CD4-positive, alpha-beta memory T cell (primary cell): ENCODE measurements at places on chromosomes 4 and X. TPM values are rescaled to one million over a fixed set of nuclear protein-coding genes. Genes with fewer than 3 reads are reported as not detected.

Gene SASH3
- polyA plus RNA-seq = 83.3 TPM

Gene CENPC
- polyA plus RNA-seq = 15.2 TPM

Gene TASL
- polyA plus RNA-seq = 3.7 TPM

DNA sequence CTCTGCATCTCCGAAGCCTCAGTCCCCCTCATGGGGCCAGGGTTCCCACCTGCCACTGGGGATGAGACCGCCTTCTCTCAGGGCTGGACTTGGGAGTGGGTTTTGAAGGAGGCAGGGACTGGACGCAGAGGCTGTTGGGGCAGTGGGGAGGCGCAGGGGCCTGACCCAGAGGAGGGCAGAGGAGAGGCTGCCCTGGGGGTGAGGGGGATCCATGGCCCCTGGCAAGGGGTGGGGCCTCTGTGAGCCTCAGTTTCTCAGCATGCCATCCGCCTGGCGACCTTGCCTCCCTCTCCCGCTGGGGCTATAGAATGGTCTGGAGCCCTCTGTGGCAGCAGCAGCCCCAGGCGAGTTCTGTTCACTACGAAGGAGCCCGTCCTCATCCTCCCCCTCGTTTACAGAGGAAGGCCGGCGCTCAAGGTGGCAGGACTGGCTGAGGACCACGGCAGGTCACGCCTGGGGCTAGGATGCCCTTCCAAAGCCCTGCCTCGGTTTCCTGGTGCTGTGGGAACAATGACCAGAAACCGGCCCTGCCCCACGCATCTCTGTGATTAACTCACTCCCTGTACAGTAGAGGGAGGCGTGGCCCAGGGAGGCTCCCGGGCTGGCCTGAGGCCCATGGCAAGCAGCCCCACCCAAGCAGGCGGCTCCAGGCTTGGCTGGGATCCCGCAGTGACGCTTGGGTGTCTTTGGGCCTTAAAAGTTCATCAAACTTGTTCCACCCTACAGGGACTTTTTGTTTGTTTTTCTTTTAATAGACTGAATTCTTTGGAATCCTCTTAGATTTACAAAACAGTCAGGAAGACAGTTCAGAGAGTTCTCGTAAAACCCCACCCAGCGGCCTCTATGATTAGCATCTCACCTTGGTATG lies 16.0 kb upstream of the SH3TC1 start:
- no peak overlapping the region for H3K4me3 ChIP-seq
- H3K36me3 ChIP-seq = no peaks in the 10 kb centered on the region
- H3K4me1 ChIP-seq = no peaks in the 10 kb centered on the region
- DNase-seq = no peak

DNA sequence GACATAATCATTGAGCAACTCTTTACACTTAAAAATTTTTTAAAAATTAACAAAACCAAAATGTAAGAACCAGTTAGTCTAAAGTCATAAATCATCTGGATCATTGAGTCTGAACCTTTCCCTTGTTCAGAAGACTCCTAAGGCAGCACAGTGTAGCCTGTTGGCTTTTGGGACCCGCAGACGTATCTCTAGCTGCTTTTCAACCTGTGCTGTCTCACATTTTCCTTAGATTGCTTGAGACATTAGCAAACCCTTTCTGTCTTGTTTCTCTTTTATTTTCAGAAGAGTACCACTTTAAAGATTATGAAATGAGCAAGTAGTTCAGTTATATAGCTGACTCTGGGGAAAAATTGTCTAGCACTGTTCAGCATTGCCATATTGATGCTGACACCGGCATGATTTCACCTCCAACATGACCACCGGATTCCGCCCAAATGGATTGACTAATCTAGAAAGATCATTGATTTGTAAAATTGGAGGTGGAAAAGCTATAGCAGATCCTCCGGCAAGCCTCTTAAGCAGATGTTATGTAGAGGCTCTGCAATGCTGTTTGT lies 8.9 kb downstream of the TCEANC start:
- H3K27me3 ChIP-seq = no peaks in the 10 kb centered on the region
- H3K4me3 ChIP-seq = peak overlapping the region; percentile 24
- H3K27ac ChIP-seq = peak overlapping the region; percentile 47

GRCh38 chrX:70174754-70175153 lies 2.5 kb upstream of the DGAT2L6 start:
- no peak overlapping the region for H3K27ac ChIP-seq
- DNase-seq = no peak
- no peaks in the 10 kb centered on the region for H3K36me3 ChIP-seq

GRCh38 chrX:30317308-30317707 lies 8.1 kb upstream of the NR0B1 start:
- no peaks in the 10 kb centered on the region for H3K27me3 ChIP-seq
- no peak overlapping the region for H3K27ac ChIP-seq

DNA sequence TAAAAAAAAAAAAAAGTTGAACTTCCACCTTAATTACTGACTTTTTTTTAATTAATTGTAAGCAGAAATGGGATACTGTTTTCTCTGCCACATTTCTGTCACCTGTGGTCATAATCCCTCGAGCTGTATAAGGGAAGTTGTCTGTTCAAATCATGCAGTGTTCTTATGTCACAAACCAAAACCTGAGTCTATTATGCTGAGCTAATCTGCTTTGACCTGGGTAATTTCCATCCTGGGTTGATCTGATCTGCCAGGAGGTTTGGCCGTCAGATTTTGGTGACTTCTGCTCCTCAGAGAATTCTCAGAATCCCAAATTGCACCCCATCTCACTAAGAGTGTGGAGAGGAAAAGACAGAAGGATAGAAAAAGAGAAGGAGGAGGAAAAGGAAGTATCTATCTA lies 683.1 kb downstream of the KCTD8 start:
- H3K36me3 ChIP-seq = no peaks in the 10 kb centered on the region
- H3K27me3 ChIP-seq = no peaks in the 10 kb centered on the region
- no peak overlapping the region for H3K4me3 ChIP-seq
- no peak overlapping the region for H3K27ac ChIP-seq

DNA sequence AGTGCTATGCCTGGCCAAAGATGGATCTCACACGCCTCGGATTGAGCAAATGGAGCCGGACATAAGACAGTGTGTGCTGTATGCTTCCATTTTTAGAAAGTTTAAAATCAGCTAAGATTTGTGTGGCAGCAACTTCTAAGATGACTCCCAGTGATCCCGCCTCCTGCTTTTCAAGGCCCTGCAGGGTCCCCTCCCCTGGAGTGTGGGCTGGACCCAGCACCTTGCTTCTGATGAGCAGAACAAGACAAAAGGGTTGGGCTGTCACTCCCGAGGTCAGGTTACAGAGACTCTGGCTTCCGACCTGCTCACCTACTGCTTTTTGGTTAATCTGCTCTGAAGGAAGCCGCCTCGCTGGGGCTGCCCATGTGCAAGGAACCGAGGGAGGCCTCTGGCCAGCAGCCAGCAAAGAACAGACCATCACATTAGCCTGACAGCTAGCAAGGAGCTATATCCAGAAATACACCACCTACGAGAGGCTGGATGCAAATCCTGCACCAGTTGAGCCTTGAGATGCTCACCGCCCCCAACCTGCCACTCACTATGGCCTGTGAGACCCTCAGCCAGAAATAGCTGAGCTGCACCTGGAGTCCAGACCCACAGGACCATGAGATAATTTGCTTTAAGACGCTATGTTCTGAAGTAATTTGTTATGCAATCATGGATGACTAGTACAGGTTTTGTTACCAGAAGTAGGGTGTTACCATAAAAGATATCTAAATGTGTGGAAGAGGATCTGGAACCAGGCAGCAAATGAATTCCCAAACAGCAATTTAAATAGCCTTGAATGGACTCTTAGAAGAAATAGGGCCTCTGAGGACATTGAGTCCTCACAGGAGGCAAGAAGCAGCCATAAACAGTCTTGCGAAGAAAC lies 47.6 kb downstream of the CRMP1 start:
- no peak for DNase-seq
- no peaks in the 10 kb centered on the region for H3K27me3 ChIP-seq
- no peaks in the 10 kb centered on the region for H3K4me1 ChIP-seq

DNA sequence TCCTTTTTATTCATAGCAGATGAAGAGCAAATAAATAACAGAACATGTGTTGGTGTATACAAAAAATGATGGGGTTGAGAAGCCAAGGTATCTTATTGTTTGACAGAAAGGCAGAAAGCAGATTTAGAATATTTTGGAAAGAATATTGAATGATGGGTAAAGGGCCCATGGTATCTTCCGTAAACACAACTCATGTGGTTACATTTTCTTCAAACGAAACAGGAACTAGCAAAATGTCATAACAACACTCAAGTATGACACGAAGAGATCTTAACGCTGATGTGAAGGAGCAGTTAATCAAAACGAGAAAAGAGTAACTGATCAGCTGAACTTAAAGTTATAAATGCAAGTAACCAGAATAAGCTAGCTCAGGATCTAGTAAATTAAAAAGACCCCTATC lies 195.7 kb upstream of the GK2 start:
- H3K36me3 ChIP-seq = no peaks in the 10 kb centered on the region
- no peak for DNase-seq
- H3K4me1 ChIP-seq = no peaks in the 10 kb centered on the region
- no peak overlapping the region for H3K4me3 ChIP-seq

- H3K4me1 ChIP-seq = no peaks in the 10 kb centered on the region
- no peak overlapping the region for H3K4me3 ChIP-seq
- H3K27me3 ChIP-seq = no peaks in the 10 kb centered on the region
- no peak overlapping the region for H3K27ac ChIP-seq
- H3K36me3 ChIP-seq = no peaks in the 10 kb centered on the region
Observed at GRCh38 chr4:180028682-180029081, 2214.5 kb upstream of the TENM3 start.

DNA sequence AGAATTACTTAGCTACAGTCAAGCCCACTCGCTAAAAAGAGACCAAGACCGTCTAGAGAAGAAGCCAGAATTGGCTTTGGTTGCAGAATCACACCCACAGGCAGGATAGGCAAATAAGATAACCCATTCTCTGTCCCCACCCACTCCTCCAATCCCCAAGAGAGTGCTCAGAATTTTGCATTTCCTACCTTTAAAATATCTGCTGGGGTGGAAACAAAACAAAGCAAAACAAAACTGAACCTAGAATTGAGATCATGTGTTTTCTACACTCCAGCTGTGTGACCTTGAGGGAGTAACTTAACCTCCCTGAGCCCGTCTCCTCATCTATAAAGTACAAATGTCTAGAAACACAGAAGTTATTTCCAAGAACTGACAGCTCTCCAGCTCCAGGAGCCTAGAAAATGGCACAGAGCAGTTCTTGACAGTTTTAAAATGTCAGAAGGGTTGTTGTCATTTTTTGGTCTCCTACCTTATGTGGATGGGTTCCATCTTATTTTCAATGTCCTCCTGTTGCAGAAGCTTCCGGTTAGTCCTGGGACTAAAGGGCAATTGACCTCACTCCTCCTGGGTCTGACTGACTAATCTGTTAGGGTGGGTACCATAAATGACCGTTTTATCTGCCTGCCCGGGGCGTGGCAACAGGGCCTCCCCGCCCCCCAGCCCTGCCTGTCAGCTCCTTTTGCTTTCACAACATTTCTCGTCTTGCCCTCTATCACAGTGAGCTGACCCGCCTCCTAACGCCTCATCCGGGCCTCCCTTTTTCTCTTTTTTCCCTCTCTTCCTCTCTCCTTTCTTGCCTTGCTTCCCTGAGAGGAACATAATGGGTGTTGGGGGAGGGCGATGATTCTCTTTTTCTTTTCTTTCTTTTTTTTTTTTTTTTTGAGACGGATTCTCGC lies 114.0 kb downstream of the RBM47 start:
- H3K36me3 ChIP-seq = no peaks in the 10 kb centered on the region
- H3K27me3 ChIP-seq = no peaks in the 10 kb centered on the region
- H3K4me3 ChIP-seq = no peak overlapping the region
- no peak overlapping the region for H3K27ac ChIP-seq
